ENCODE measurements at places on chromosomes 11 and 22.

DNA sequence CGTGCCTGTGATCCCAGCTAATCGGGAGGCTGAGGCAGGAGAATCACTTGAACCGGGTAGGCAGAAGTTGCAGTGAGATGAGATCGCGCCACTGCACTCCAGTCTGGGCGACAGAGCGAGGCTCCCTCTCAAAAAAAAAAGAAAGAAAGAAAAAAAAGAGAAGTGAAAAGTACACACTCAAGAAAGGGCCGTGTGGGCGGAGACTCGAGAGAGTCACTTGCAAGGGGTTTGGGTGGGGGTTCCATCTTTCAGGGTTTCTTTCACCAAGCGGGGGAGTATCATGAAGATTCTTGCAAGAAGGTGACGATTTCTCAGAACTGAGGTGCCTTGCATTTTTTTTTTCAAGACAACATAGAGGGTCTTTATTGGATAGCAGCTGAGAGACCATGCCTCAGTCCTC, 4.0 kb upstream of the IFITM5 start:
- no peak for DNase-seq

GRCh38 chr22:36765131-36765942, 10.6 kb downstream of the IFT27 start:
- no peak for DNase-seq

DNA sequence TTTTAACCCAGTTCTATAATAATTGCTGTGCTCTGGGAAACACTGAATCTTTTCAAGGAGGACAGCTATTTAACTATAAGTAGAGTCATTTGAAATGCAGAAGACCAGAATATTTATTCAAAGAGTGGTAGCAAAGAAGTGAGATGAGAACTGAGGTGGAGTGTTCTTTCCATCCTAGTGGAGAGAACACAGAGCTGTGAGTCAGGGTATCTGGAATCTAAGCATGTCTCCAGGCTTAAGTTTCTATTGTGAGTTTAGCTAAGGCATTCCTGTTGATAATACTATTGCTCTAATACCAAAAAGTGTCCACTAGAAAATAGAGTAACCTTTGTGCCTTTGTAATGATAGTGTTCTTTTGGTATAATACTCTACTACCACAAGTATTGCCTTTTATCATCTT, 32.4 kb downstream of the JAM3 start:
- DNase-seq, result peak; percentile 12

DNA sequence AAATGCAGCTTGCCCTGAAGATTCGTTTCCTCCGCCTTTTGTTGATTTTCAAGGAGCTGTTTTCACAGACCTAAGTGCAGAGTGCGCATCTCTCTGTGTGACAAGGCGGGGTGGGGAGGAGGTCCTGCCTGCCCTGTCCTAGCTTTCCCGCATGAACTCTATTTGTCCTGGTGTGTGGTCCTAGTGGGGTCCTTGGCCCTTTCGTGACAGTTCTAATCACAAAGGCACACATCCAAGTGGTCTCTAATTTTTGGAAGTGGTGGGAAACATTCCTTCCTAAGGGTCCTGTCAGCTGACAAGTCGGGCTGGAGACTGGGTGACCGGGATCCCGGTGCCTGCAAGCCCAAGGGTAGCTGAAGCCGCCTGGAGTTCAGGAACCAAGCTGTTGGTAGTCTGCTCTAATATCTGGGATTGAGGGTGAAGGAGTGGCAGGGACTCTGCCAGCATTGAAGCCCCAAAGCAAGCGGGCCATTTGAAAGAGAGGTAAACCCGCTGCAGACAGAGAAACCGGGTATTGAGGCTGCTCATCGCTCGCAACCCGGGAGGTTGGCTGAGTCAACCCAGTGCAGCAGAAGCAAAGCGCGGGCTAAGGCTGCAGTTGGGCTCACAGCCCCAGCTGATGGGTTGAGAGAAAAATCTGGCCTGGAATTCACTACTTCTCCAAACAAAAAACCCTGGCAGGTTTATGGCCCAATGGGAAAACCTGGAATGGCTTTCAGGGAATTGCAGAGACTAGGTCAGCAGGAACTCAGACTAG, 28.1 kb upstream of the FBXO3 start:
- peak; percentile 89 for DNase-seq

- DNase-seq, result peak; percentile 58
Measured at GRCh38 chr11:86608251-86608799, 64.1 kb downstream of the ME3 start.

GRCh38 chr22:36872084-36872483, 11.3 kb downstream of the NCF4 start:
- no peak for DNase-seq

- peak; percentile 60 for DNase-seq
Measured at GRCh38 chr11:103988595-103988969, 47.9 kb upstream of the DDI1 start.

DNA sequence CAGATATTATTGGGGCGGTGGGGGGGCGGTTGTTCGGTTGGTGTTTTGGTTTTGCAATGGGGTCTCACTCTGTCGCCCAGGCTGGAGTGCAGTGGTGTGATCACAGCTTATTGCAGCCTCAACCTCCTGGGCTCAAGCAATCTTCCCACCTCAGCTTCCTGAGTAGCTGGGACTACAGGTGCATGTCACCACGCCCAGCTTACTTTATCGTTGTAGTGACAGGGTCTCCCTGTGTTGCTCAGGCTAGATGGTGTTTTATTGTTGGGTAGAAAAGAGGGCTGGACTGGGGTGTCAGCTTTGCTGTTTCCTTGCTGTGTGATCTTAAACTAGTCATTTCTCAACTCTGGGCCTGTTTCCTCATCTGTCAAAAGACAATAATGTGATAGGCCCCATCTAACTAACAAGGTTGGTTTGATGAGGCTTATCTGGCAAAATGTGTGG, 17.5 kb upstream of the MYH9 start:
- DNase-seq, result no peak

DNA sequence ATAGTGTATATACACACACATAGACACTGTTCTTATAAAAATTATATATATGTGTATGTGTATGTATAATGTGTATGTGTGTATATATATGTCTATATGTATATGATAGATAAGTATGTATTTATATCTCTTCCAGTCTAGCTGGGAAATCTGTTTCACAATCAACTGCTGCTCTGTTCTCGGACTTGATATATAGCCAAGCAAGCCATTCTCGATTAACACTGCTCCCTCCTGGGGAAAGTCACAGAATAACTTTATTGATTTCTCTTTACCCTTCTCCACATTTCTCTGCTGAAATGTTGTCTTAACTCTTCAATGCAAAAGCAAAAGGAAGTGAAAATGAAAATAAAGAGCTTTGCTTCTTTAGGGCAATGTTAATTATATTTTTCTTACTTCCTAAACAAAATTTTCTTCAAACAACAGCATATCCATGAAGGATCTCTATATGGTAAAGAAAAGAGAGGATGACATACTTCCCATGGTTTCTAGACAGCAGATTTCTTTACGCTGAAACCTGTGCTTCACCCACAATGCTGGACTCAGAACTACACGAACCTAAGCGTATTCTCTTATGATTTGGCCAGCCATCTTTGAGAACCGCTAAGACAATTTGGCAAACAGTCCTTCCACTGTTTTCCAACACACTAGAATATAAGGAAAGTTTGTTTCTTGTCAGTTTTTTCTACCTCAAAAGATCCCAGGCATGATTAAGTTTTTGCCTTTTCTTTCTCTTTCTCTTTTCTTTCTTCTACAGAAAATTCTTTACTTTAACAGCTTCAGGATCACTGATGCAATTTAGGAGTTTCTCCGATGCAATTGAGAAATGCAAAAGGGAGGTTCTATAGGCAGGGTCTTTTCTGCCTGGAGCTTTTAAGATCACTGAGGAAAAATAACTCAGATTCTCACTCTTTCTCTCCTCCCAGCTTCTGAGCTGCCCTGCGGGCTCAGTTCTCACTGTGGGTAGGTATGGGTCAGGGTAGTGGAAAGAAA, 1.9 kb downstream of the BLID start:
- DNase-seq, result no peak

DNA sequence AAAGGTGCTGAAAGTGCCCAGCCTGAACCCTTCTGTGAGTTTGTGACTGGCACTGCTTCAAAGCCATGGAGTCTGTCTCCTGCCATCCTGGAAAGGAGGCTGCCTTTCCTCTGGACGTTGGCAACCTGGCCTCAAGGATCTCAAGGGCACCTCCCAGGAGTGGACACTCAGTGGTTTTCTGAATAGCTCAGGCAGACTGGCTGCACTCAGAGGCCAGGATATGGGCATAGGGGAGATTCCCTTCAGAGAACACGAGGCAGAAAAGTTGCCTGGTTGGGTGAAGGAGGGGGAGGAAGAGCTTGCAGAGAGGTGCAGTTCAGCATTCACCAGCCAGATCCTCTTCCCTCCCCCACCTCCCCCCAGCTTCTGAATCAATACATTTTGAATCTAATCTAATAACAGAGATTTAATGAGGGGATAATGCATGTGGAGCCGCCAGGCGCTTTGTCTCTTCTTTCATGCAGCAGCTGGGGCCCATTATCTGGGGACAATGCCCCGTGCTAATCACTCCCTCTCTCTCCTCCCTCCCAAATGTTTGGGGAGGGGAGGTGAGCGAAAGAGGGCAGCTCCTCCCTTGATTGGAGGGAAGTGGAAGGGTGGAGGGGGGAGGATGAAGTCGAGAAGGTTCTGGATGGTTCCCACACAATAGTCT, 17.7 kb downstream of the HTR3A start:
- DNase-seq, result no peak

DNA sequence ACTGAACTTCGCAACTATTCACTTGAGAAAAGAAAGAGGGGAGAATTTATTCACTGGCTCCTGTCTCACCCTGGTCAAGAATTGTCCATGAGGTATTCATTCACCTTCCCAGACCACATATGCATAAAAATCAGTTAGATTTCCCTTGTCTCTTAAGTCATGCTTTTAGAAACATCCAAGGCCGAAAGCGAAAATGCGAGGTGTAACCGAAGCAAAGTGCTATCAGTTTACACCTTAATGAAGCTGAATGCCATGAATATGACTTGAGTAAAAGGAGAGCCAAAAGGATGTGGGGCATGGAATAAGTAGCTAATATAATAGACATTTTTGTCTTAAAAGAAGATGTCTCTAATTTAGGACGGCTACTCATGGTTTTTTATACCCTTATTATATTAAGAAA, 965.6 kb upstream of the CHORDC1 start:
- no peak for DNase-seq

- DNase-seq, result no peak
Measured at GRCh38 chr22:45717789-45718188, 46.2 kb downstream of the ATXN10 start.

- DNase-seq, result peak; percentile 40
Measured at GRCh38 chr11:66443602-66444001, 5.0 kb upstream of the MRPL11 start.

GRCh38 chr11:87215236-87215635, 177.5 kb downstream of the TMEM135 start:
- peak; percentile 14 for DNase-seq

- no peak for DNase-seq
Measured at GRCh38 chr11:816433-816779, 2.3 kb upstream of the PNPLA2 start.

GRCh38 chr11:68012843-68013610, 2.9 kb downstream of the ALDH3B1 start:
- DNase-seq, result peak; percentile 94

DNA sequence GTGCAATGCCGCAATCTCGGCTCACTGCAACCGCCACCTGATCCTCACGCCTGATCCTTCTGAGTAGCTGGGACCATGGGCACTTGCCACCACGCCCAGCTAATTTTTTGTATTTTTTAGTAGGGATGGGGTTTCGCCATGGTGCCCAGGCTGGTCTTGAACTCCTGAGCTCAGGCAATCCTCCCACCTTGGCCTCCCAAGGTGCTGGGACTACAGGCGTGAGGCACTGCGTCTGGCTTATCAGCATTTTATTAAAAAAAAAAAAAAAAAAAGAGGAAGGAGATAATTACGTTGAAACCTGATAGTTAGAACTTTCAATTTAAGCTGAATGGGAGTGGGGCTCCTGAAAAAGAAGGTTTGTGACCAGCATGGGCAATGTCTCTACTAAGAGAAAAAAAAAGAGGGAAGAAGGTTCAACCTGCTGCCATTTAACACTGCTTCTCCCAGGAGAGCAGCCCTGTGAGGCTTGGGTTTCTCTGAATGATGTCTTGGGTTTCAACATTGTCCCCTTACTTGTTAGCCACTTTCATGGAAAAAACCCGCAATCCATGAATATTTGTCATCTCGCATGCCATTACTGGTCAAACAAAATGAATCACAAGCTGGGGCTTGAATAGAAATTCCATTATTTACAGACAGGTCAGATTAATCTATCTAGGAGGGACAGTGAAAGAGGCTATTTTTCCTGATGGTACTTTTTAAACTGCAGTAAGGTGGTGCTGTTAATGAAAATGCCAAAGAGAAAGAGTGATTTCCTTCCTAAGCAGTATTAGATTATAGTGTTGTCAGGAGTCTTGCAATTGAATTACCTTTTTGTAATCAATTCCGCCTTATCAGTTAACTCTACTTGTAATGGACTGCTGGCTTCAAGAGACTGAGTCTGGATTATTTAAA, 72.5 kb downstream of the PACS1 start:
- DNase-seq, result peak; percentile 47

DNA sequence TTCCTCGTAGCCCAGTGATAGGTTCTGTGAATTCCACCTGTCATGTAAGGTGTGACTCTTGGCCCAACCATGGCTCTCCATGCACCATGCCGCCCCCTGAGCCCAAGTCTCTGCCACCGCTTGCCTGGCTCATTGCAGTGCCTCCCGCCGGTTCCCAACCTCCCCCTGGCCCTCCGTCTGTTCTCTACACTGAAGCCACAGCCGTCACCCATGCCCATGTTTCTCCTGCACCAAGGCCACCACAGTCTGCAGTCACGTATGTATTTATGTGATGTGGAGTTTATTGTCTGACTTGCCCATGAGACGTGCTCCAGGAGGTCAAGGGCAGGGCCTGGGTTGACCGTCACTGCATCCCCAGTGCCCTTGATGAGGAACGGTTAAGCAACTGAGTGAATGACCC, 35.9 kb downstream of the PKNOX2 start:
- DNase-seq, result no peak

DNA sequence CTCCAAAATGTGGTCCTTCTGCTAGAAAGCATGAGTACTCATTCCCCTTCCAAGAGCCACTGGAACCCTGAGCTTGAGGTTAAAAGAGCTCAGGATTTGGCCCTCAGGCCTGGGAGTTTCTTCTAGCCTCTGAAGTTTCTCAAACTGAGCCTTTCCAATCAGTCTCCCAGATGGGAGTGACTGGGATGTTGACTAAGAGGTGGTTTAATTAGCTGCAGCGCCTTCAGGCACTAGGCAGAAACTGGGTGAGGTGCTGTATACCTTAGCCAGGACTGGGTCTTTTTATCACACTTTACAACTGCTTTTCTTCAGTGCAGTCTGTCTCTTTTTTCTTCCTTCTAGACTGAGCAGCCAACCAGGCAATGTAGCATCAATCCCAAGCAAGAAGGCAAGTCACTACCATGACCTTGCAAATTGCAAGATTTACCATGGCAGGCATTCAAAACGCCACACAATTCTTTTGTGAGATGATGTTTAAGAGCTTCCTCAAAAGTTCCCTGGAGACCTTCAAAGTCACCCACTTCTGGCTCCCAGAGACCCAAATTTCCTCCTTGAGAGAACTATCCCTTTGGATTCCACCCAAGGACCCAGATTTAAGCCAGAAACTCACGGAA, 93.0 kb downstream of the SLC1A2 start:
- no peak for DNase-seq

DNA sequence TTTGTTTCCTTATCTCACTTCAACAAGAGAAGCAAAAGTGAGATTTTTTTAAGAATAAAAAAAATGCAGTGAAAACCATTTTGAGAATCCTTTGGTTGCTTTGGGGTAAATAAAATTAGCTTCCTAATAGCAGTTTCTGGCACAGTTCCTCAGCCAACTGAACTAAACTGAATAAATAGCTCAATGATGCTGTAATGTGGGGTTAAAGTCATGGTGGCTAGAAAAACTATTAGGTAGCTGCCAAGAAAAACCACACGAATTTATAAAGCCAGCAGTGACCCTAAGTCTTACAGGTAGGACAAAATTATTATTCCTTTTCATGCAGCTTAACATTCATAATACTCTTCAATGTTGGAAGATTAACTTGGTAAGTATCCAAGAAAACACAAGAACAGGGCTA, 142.4 kb downstream of the APIP start:
- DNase-seq, result no peak

Measured in brain microvascular endothelial cell (primary cell).